Right lobe of liver (tissue), 6 donors: ENCODE measurements at places on chromosomes 2 and 18. TPM values are rescaled to one million over a fixed set of nuclear protein-coding genes. Genes with fewer than 3 reads are reported as not detected.

PTPRN gene
- 0.31 TPM for total RNA-seq

DNA sequence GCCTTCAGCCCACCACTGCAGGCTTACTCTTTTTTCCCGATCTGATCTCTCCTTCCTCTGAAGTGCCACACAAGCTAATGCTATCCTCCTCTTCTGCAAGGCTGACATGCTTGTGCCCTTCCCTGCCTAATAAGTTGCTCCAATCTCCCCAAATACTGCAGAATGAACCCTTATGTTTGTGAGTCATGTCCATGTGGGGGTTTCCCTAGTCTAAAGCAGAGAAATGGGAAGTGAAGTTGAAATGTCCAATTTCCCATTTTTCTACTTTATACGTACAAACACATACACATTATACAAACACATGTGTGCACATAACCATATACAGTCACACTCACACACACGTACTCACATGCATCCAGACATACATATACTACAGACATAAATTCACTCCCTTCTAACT, 288.1 kb upstream of the CELF4 start:
- no peak for DNase-seq

PROC gene
- 325 TPM for total RNA-seq

DNA sequence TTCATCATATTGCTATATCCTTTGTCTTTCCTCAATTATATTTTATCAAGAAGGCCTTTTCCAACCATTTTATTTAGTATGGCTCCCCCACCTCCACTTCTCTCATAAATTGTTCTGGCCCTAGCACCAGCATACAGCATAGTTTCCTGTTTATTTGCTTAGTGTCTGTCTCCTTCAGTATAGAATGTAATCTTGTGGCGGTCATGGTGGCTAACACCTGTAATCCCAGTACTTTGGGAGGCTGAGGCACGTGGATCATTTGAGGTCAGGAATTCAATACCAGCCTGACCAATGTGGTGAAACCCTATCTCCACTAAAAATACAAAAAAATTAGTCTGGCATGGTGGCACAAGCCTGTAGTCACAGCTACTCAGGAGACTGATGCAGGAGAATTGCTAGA, 39.6 kb upstream of the CLASP1 start:
- no peak for DNase-seq

SNED1 gene
- total RNA-seq: 22.5 TPM
